ENCODE measurements at places on chromosomes 3 and 15.

- no peak for DNase-seq
Observed at GRCh38 chr3:190366133-190366532, 21.8 kb upstream of the CLDN16 start.

GRCh38 chr3:126959921-126960603 lies 22.9 kb upstream of the PLXNA1 start:
- DNase-seq: no peak

- DNase-seq: no peak
Observed at GRCh38 chr3:93906245-93906644, 67.5 kb downstream of the PROS1 start.

- no peak for DNase-seq
Observed at GRCh38 chr3:189340680-189341460, 169.1 kb downstream of the TPRG1 start.

DNA sequence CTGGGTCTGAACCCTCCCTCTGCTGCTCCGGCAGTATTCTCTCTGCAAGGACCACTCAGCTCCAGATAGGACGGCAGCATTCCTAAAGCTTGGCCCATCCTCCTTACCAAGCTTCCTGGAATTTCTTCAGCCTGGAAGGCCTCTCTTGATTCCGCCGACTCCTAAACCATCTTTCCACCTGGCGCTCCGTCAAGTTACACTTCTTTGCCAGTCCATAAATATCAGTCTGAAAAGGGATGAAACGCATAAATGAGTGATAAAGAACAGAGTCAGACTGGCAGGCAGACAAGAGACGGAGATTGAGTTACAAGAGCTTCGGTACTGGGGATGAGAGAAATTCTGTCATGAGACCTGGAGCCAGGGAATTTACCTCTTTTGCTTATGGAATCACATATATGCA lies 44.3 kb downstream of the CERS3 start:
- DNase-seq: no peak

- no peak for DNase-seq
Observed at GRCh38 chr3:188026191-188026968, 127.6 kb upstream of the LPP start.

DNA sequence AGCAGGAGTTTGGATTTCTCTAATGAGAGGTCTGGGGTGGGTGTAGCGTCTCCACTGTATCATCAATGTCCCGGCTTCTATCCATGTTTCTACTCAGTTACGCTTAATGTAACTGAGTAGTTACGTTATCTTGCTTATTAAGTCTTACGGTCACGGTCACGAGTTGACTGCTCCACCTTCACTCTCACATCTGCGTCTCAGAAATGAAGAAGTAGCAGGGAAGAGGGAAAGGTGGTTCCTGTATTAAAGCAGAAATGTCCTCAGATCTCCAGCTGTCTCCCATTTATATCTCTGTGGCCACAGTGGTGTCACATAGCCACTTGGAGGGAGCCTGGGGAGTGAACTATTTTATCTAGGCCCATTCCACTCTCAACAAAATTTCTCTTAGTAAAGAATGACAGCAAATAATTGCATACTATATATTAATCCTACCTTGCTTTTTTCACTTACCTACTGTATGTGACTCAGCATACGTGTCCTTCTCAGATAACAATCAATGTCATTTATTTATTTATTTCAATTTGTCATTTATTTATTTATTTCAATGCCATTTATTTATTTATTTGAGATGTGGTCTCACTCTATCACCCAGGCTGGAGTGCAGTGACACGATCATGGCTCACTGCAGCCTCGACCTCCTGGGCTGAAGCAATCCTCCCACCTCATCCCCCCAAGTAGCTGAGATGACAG lies 39.7 kb upstream of the RNU6-1 start:
- no peak for DNase-seq

DNA sequence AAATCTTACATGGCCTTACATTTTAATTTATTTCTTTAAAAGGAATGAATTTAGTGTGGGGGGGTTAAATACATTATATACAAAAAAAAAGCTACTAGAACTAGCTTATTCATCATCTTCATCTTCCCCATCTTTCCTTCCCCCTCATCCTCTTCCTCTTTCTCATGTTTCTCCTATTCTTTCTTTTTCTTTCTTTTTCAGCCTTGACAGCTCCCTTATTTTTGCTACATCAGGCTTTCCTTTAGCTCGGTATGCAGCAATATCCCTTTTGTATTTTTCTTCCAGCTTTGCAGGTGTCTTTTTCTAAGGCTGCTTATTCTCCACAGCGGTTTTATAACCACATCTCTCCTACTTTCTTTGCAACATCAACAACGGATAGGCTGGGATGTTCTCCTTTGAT lies 41.3 kb upstream of the PDE8A start:
- DNase-seq: no peak

DNA sequence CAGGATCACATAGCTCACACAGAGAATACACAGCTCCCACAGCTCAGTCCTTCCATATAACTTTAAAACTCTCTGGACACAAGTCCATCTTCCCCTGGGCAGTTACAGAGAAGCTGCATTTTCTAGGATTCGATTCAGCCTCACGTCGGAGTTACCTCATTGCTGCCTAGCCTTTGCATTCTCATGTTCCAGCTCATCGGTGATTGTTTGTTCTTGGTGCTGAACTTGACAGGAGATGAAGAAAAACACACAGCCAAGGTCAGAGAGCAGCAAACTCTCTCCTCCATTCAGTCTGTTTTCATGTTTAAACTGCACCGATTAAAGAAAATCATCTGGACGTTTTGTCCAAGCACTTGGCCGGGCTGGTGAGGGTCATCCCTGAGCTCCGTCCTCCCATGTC lies 375.5 kb upstream of the CFAP20DC start:
- DNase-seq: no peak

- DNase-seq: no peak
Observed at GRCh38 chr3:31573036-31573779, 40.5 kb downstream of the STT3B start.

GRCh38 chr3:40913192-40913591 lies 286.1 kb upstream of the CTNNB1 start:
- no peak for DNase-seq

- no peak for DNase-seq
Observed at GRCh38 chr3:59316688-59317275, 267.0 kb upstream of the CFAP20DC start.

DNA sequence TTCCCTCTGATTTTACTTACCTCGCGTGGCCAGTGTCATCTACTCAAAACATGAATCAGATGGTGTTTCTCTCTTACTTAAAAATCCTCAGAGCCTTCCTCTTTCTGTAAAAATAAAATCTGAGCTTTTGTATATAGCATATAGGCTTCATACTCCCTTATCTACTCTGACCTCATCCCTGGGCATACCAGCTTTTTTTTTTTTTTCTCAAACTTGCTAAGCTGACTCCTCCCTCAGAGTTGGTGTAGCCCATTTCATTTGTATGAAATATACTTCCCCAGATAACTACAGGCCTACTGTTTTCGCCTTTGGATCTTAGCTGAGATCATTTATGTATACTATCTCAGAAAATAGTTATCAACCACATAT lies 648.9 kb upstream of the ALCAM start:
- no peak for DNase-seq

DNA sequence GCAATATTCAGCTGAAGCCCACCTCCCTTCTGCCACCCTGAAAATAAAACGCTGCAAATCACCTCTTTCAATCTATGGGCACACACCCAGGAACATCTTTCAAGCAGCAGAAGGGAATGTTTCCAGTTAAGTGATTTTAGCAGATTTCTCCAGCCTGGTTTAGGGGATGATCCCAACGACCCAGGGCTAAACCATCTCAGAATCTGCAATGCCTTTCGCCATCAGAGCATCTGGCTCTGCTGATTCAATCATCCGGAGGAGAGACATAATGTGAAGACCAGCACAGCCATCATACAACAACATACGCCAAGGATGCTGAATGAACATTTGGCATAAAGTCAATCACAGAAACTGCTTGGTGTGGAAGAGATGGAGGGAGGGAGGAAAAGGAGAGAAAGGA lies 15.5 kb upstream of the LRRN1 start:
- DNase-seq: no peak

DNA sequence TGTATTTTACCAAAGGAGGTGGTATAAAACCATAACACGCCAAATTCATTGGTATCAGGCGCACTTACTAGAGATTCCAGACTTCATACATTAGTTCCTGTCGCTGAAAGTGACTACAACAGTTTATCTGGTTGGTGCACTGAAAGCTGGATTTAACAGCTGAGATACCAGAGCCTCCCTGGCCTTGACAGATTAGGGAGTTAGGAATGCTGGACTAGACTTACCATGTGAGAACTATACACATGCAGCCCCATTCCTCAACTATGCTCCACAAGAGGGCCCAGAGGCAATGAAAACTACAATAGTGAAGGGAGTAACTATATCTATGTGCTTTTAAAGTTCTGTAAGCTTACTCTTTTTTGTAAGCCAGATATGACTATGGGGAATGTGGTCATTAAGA lies 174.4 kb downstream of the STAG1 start:
- no peak for DNase-seq

GRCh38 chr3:32246079-32246675 lies 7.7 kb downstream of the CMTM8 start:
- no peak for DNase-seq

- DNase-seq: no peak
Observed at GRCh38 chr3:113685124-113685523, 11.3 kb downstream of the USF3 start.

DNA sequence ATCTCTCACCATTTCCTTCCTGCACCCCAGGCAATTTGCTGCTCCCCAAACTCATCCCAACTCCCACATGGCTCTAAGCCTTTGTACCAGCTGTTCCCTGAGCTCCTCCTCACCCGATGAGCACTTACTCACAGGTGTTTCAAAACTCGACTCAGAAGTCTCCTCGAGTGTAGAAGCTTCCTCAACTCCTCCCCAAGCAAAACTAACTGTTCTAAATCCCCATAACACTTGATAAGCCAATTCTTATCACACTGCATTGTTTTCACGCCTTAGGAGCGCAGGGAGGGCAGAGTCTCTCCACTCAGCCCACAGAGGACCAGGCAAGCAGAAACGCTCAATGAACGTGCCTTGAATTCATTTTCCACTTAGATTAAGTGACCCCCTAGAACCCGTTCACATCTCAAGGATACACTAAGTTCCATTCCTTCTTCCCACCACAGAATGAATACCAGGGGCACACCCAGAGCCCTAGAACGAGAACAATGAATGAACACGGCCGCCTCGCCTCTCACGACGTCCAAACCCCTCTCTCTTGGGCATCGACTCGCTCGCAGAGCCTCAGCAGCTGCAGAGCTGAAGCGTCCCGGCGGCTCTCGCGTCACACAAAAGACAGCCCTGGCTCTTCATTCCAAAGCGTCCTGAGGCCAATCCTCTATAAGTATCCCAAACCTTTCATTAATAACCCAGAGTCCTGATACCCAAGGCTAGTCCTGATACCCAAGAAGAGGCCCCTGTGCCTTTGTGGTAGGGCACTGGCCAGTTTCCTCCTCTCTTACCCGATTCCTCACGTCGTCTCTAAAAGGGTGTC lies 1.1 kb downstream of the RAF1 start:
- peak; percentile 50 for DNase-seq

DNA sequence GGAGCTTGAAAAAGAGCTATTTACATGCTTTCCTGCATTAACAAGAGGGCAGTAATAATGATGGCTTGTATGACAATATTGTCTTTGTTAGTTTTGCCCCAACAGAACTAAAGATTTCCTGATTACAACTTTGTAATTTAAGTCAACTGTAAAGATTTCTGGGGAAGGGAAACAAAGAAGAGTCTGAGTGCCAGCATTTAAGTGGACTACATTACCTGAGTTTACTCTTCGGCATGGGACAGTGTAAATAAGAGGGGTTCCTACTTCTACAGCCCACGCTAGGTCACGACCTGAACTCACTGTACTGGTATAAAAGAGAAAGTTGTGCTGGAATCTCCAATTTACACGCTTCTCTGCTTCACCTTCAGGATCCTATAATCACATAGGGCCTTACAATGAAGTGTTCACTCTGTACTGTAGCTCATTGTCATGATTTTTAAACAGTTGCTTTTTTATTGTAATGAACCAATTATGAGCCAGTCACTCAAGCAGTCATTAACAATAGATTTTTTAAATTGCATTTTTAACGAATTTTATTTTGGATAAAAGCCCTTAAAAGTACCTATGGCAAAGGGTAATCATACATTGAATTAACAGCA lies 39.6 kb downstream of the DPH6 start:
- no peak for DNase-seq

- DNase-seq: no peak
Observed at GRCh38 chr3:188270423-188270972, 116.5 kb downstream of the LPP start.

GRCh38 chr3:134085034-134085775 lies 55.5 kb upstream of the SLCO2A1 start:
- DNase-seq: no peak

DNA sequence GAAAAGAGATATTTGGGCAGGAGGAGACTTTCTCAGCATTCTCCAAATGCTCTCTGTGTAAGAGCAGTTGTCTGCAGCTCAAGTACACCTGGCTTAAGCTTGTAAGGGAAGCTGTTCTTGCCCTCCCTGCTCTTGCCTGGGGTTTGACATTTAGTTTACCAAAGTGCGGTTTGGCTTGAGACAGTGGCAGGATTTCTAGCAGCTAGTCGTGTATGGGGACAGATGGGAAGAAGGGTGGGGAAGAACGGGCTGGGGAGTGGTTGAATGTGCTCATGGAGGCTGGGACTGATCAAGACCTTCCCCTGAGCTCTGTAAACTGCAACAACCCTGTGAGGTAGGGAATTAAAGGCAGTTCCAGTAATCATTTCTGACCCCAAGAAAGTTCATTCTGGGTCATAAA lies 39.8 kb downstream of the SQOR start:
- no peak for DNase-seq

GRCh38 chr3:143439817-143440216 lies 320.2 kb downstream of the CHST2 start:
- no peak for DNase-seq

DNA sequence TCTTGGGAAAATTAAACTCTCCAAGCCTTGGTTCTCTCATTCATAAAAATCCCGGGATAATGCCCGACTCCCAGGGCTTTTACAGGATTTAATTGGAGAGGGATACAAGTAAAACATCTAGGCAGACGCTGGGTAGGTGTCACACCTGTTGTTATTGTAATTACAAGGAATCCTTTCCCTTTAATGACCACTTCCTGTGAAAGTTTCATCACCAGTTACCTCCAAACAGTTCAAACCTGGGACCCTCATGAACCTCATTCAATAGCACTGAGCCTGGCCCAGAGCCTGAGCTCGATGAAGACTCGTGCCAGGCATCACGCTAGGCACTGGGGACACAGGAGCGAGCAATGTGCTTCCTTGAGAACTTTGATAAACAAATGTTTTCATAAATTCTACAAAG lies 2.1 kb upstream of the RYK start:
- DNase-seq: no peak

DNA sequence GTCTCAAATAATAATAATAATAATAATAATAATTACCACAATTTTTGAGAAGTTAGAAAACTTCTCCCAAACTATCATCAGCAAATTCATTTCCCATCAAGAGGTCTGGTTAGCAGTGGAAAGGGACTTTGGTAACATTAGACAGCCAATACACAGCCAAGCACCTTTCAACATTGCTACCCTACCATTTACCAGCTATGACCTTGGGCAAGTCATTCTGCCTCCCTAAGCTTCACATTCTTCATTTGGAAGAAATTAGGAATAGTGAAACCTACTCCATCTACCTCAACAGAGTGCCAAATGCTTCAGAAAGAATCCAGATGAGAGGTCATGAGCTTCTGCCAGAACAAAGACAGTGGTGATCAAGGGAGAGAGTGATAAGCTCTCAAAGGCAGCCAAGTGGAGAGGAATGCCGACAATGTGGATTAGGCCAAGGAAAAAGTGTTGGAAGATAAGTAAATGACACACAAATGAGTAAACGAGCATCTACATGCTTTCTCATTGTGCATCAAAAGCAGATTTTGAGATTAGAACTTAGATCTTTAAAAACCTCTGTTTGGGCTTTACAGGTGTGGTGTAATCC lies 42.9 kb upstream of the LPP start:
- no peak for DNase-seq
